OCI-M1 (cell line): ENCODE measurements at places on chromosomes 7 and 10.

- no peak for DNase-seq
Observed at GRCh38 chr10:116133634-116134033, 139.4 kb downstream of the GFRA1 start.

- DNase-seq, result no peak
Observed at GRCh38 chr10:46540412-46541016, 15.9 kb downstream of the GPRIN2 start.

DNA sequence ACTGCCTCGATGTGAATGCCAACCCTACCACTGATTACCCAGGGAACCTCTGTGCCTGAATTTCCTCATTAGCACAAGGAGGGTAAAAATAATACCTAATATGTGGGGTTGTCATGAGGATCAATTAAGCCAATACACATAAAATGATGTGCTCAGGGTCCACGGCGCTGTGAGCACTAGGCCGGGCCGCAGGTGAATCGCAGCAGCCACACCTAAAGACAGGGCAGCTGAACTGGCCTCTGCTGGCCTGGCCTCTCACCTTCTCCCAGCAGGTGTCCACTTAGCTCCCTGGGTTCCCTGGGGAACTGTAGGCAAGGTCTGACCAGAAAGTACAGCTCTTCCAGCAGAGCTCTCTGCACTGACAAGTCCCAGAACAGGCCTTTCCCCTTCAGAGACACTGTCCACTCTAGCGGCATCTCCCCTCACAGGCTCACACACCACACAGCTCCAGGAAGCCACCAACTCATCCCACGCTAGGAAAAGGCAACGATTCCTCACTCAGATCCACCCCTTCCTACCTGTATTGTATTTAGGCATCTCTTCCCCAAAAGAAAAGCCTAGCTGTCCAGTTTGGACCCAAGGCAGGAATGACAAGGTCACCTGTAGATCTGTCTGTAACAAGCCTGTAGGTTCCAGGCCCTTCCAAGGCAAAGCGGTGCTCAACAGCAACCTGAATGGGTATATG lies 273.1 kb downstream of the USP6NL start:
- no peak for DNase-seq

DNA sequence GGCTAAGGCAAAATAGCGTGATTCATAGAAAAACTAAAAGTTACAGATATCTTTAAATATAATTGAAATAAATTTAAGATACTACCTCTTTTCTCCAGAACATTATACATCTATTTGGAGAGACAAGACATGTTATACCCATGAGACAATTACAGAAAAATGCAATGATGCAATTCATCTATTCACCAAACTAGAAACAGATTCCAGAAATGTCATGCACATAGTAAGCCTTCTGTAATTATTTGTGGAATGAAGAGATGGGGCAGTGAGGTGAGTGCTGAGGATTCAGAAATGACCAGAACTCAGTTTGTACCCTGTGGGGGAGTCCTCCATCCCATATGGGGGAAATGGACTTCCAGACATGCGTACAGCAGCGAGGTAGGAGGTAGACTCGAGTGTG lies 99.4 kb downstream of the MKX start:
- DNase-seq, result no peak

DNA sequence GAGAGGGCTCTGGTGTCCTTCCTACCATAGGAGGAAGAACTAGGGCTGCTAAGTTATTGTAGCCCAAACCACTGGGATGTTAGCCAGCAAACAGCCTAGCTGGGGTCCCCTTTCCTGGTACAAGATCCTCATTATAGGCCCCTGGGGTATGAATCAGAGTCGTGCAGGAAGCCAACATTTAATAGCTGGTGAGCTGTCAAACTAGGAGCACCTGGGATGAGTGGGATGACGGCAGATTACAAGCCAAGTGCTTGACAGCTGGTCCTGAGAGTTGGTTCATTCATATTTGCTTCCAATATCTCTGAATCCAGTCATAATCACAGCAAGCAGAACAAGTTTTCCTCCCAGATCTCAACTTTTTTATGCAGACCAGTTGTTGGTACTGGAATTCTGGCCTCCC lies 25.1 kb upstream of the DNAJB12 start:
- DNase-seq, result no peak

GRCh38 chr7:125084196-125084595 lies 154.6 kb upstream of the POT1 start:
- DNase-seq, result no peak
